ENCODE measurements at places on chromosomes 3 and 15. TPM values are rescaled to one million over a fixed set of nuclear protein-coding genes. Genes with fewer than 3 reads are reported as not detected.

Gene BRPF1
- polyA plus RNA-seq, result 11.7 TPM

Gene SI
- not detected for polyA plus RNA-seq

Gene SLC6A1
- 2.4 TPM for polyA plus RNA-seq

Gene TBC1D2B
- polyA plus RNA-seq, result 25.5 TPM

Gene KBTBD13
- 2.0 TPM for polyA plus RNA-seq

Gene PP2D1
- 0.39 TPM for polyA plus RNA-seq

Gene ZNF860
- 0.47 TPM for polyA plus RNA-seq

Gene ADCY5
- polyA plus RNA-seq, result 4.3 TPM

Gene RBP2
- 0.32 TPM for polyA plus RNA-seq

Gene ROPN1B
- polyA plus RNA-seq, result 0.29 TPM

Gene CLEC3B
- polyA plus RNA-seq, result 94.4 TPM

Gene RPL39L
- polyA plus RNA-seq, result 8.9 TPM

Gene SLC6A6
- polyA plus RNA-seq, result 4.9 TPM

Gene ANKUB1
- polyA plus RNA-seq, result not detected

Gene GRM7
- polyA plus RNA-seq, result not detected

Gene CTXN2
- polyA plus RNA-seq, result not detected

Gene SLC51B
- 1.3 TPM for polyA plus RNA-seq

GRCh38 chr3:195154793-195155535, 116.0 kb downstream of the XXYLT1 start:
- DNase-seq, result peak; percentile 54

GRCh38 chr3:99473321-99473751, 165.1 kb upstream of the COL8A1 start:
- DNase-seq, result no peak

- no peak for DNase-seq
Measured at GRCh38 chr15:32042269-32042972, 12.1 kb downstream of the CHRNA7 start.

GRCh38 chr3:1971780-1972179, 126.9 kb upstream of the CNTN4 start:
- no peak for DNase-seq

- no peak for DNase-seq
Measured at GRCh38 chr3:54818942-54819341, 108.9 kb downstream of the LRTM1 start.

GRCh38 chr15:92839696-92840095, 60.4 kb upstream of the CHD2 start:
- no peak for DNase-seq

- no peak for DNase-seq
Measured at GRCh38 chr3:157393113-157393512, 43.5 kb upstream of the PTX3 start.

DNA sequence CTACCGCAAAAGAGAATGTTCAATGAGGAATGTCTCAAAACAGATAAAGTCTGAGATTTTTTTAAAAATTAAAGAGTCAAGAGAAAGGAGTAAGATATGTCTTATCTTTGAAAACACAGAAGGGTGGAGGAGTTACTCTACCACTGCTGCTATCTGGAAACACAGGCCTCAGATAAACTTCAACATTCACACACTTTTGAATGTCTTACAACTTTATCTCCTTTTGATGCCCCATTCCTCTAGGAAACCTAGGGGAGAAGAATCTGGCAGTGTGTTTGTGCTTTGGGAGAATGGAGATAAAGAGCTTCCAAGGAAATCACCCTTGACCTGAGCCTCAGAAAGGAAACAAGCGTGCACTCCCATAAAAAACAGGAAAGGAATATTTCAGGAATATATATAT, 468.2 kb downstream of the PLOD2 start:
- no peak for DNase-seq

DNA sequence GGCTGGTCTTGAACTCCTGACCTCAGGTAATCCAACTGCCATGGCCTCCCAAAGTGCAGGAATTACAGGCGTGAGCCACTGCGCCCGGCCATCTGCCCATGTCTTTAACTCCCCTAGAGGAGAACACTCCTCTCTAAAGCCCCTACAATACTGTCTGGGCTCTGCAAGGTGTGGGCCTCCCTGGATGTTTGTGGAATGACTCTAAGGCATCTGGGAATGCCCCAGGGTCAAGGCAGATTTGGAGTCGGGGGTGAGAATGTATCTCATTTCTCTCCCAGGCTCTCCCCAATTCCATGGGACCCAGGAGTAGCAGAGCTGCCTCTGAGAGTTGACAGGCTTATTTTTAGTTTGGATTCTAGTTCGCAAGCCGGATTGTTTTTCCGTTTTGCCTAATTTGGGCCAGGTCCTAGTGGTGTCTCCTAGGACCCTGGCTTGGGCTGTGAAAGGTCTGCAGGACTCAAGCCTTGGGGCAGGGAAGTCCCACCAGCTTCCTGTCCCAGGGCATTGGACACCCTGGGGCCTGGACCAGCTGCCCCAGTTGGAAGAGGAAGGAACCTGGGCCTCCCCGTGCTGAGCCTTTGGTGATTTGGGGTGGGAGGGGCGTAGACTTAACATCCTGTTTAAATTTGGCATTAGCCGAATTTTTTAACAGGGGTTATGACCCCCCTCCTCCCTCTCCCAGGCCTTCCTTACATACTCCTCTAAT, 53.5 kb downstream of the MAGEF1 start:
- DNase-seq, result no peak

GRCh38 chr15:45091576-45091975, 22.4 kb downstream of the DUOX2 start:
- DNase-seq, result no peak

GRCh38 chr3:149174901-149175300, 45.5 kb downstream of the HPS3 start:
- no peak for DNase-seq

DNA sequence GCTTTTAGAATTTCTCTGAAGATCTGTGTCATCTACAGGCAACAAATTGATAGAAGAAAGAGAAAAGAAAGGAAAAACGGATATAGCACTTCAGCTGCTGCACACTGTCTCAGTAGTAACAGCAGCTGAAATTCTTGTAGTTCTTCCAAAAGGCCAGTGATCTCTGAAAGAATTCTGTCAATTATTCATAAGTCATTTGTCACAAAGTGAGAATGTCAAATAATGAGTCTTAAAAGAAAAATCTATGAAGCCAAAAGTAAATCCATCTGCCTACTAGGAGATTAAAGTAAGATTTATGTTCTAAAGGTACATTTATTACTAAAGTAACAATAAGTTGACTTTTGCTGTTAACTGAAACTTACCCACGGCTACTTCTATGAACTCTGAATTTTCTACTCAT, 24.6 kb downstream of the IFT80 start:
- DNase-seq, result no peak

- DNase-seq, result no peak
Measured at GRCh38 chr3:72485641-72486040, 362.6 kb downstream of the SHQ1 start.

- DNase-seq, result no peak
Measured at GRCh38 chr3:35602395-35602936, 36.9 kb upstream of the ARPP21 start.

- DNase-seq, result no peak
Measured at GRCh38 chr15:65008983-65009382, 19.3 kb upstream of the SPG21 start.

DNA sequence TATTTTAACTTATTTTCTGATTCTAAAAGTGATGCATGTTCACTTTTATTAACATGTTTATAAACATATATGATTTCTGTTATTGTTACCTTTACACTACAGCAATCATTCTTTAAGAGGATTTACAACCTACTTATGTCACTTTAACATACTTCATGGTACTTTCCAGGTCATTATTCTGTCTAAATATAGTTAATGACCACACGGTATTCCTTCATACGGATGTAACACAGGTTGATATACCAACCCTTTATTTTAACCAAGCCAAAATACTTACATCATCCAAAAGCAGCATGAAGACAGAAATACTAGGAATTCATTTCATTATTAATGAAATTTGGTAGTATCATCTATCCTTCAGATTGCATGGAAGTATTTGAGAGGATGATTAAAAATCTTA, 18.6 kb downstream of the PIK3R4 start:
- no peak for DNase-seq

- no peak for DNase-seq
Measured at GRCh38 chr3:197329382-197329781, 31.0 kb upstream of the DLG1 start.

DNA sequence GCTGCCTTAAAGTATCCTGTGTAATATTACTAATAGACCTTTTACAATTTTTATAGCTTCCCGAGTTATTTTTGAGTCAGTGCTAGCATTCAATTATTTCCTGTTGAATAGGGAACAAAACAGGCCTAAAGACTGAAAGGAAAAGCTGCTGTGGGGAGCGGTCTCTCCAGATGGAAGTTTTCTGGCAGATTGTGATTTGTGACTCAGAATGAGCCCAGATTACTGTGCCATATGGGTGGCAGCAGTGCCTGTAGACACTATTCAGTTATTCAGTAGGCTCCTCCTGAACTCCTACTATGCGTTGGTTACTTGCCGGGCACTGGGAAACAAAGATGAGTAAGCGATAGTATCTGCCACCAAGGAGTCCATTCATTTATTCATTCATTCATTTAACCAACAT, 211.8 kb downstream of the CHST2 start:
- DNase-seq, result no peak

GRCh38 chr3:174973465-174973864, 114.3 kb downstream of the NAALADL2 start:
- no peak for DNase-seq

DNA sequence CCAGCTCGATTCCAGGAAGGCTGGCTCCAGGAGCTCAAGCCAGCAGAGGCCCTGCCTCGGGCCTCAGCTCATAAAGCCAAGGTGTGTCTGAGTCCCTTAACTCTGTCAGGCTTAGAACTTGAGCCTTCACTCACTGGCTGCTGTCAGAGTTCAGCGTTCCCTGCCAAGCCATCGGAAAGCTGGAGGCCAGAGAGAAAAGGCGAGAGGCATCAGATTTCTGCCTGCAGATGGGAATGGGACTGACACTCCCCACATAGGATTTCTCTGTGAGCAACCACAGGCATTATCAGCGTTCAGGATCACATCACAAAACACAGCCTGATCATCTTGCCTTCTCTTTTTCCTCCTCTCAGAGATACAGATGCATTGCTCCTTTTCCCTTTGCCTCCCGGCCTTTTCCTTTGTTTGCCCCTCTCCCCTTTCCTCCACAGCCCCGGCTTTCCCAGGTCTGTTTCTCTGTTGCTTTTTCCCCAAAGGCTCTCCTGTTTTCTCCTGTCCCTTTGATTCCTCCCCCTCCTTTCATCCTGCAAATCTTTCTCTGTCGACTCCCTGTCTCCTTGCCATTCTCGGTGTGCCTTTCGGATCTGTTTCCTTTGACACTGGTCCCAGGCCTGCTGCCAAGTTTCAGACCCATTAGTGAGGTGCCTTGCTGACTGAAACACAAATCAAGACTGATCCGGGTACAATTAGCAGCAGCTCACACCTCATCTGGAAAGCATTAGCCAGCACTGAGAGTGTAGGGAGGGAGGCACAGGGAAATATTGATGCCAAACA, 44.5 kb upstream of the BOC start:
- DNase-seq, result peak; percentile 86

DNA sequence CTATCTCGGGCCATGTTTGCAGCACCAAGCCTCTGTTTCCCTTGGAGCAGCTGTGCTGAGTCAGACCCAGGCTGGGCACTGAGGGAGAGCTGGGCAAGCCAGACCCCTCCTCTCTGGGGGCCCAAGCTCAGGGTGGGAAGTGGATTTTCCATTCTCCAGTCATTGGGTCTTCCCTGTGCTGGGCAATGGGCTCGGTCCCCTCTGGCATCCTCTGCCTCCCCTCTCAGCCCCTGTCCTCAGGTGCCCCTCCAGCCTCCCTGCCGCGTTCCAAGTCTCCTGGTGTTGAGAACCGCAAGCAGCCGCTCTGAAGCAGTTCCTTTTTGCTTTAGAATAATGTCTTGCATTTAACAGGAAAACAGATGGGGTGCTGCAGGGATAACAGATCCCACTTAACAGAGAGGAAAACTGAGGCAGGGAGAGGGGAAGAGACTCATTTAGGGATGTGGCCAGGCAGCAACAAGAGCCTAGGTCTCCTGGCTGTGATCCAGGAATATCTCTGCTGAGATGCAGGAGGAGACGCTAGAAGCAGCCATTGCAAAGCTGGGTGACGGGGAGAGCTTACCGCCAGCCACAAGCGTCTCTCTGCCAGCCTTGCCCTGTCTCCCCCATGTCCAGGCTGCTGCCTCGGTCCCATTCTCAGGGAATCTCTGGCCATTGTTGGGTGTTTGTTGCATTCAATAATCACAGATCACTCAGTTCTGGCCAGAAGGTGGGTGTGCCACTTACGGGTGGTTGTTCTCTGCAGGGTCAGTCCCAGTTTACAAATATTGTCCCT, 1.2 kb downstream of the RHO start:
- no peak for DNase-seq

DNA sequence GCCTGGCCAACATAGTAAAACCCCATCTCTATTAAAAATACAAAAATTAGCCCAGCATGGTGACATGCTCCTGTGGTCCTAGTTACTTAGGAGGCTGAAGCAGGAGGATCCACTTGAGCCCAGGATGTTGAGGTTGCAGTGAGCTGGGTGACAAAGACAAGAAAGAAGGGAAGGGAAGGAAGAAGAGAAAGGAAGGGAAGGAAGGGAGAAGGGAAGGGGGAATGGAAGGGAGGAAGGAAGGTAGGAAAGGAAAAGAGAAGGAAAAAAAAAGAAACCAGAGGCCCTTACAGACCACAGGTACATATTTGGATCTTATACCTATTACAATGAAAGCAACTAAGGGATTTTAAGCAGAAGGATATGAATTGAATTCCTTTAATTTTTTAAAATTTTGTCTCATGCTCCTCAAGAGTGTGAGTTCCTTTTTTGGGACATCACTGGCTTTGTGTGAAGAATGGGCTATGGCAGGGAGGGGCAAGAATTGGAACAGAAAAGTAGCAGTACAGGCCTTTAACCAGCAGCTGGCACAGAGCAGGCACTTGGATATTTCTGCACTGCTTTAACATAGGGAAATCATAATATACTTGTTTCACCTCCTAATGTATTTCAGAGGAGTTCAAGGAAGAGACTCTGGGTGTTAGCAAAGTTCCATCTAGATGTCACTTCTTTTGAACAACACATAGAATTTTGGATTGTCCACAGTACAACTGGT, 7.9 kb downstream of the RAB27A start:
- DNase-seq, result no peak

GRCh38 chr3:31077021-31077601, 182.7 kb upstream of the GADL1 start:
- DNase-seq, result no peak

DNA sequence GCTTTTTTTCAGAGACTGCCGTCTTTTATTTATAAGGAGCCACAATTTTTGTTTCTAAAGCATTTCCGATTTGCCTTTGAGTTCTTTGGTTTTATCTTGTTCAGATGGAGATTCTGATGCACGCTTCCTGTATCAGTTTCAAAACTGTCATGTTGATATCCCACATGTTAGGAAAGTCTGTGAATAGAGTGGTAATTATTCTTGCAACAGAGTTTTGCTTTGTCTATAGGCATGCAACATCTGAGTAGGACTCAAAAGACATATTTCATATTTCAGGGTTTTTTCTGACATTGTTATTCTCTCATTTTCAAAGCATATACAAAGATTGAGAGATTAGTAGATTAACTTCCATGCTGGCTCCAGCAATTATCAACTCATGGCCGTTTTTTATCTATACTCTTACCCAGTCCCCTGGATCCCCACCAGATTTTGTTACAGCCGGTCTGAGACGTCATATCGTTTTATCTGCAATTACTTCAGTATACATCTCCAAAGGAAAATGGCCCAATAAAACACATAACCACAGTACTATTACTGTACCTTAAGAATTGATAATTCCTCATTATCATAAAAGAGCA, 22.4 kb downstream of the PAQR5 start:
- DNase-seq, result no peak
